ENCODE measurements at places on chromosomes 5 and 9.

DNA sequence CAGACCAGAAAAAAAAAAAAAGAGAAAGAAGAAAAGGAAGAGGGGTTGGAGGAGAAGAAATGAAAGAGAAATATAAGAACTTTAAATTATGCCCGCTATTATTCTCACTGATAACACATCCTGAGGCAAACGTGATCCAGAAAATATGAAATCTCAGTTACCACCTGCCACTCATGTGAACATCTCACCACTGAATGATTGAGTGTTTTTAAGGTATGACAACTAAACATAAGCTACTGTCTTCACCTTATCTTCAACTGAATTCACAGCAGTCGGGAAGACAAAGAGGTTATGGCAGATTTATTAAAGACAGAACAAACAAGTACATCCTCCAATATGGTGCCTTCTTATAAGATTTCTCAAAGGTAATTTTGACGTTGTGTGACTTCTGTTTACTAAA, 327.9 kb downstream of the TMEM161B start:
- no peak for DNase-seq

- DNase-seq = no peak
These were observed 1.6 kb upstream of the DNAH5 start for GRCh38 chr5:13946111-13946510.

GRCh38 chr9:72154468-72155285, 5.4 kb downstream of the GDA start:
- DNase-seq = peak; percentile 6

DNA sequence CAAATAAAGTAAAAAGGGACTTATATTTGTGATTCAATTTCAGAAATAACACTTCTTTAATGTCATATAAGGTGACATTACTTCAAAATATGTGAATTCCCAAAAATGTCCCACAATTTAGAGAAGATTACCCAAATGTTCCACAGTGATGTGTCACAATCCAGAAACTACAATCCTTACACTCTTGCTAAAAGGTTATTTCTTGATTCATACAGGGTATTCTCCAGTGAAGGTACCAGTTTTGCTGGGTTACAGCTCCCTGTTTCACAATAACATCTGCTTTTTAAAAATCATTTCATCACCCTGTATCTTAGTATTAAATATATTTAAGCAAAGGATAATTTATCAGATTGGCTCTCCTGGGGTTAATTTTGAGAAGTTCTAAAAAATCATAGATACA, 11.0 kb downstream of the FBN2 start:
- no peak for DNase-seq

GRCh38 chr9:16959391-16959790, 88.9 kb upstream of the BNC2 start:
- DNase-seq = no peak

- DNase-seq = no peak
These were observed 16.7 kb downstream of the ANXA6 start for GRCh38 chr5:151140686-151141459.

GRCh38 chr9:136023410-136024225, 62.4 kb upstream of the UBAC1 start:
- no peak for DNase-seq

DNA sequence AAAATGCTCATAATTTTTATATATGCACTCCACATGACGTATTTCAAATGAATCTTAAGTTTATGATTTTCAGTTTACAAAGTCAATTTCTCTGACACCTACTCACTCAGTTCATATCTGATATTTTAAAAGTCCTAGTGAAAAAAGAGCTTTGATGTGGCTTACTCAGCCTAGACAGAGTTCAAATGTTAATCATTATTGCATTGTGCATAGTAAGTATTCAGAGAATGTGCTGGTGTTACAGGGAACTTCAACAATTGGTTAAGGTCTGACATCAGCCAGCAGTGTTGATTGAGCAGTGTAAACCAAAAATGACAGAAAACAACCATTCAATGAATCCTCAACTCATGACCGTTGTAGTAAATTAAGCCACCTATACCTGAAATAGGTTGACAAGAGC, 147.2 kb upstream of the LHFPL2 start:
- DNase-seq = no peak

DNA sequence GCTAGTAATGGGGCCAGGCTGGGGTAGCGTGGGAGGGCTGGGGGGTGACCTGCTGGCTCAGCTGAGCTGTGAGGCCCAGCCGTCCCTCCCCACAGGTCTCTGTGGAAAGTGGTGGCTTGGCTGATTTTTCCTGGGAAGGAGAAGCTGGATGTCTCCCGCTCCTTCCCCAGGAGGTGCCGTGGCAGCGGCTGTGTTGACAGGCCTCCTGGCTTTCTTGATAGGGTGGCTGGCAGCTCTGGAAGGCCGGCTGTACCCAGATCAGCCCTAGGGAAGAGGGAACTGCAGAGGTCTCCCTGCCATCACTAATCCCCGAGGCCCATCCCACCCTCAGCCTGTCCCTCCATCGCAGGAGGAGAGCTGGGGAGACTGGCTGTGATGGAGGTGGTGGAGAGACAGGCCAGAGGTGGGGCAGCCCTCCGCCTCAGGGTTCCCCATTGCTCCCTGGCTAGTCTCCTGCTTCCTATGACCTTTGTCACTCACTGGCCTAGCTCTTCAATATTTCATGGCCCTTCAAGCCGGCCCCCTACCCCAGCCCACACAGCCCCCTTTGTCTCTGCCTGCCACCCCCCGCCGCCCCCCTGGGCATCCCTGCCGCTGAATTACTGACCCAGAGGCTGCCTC, 6.8 kb downstream of the CXXC5 start:
- no peak for DNase-seq

GRCh38 chr9:135992486-135993408, 31.6 kb upstream of the UBAC1 start:
- DNase-seq = peak; percentile 53

DNA sequence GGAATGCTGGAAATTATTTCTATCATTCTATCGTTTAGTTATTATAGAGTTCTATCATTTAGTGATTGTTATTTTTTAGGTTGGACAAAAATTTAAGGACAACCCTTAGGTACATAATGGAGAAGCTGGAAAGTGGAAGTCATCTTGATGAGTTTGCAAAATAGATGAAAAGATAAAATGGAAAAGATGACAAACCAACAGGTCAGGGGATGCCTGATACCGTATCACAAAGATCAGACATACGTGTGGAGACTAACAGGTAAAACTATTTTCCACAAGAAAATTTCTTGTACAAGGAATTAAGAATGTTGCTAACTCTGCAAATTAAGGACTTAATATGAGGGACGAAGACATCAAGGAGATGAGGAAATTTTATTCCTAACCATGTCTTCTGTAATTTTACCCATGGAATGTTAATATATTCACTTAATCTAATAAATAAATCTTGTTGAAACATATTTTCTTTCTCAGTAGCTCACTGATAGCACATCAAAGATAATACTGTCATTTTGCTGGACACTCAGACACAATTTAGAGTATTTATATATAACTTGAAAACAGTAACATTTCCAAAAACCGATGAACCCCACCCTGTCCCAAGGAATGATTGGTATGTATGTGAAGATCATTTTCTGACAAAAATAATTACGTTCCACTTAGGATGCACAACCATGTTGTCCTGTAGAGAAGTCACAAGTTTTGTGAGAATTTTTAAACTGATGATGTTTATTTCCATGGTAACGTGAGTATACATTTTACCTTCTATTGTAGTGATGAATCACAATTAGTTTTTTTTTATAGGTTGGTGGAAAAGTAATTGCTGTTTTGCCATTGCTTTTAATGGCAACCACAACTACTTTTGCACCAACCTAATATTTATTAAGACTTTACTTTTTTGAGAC, 2.6 kb downstream of the LURAP1L start:
- no peak for DNase-seq

DNA sequence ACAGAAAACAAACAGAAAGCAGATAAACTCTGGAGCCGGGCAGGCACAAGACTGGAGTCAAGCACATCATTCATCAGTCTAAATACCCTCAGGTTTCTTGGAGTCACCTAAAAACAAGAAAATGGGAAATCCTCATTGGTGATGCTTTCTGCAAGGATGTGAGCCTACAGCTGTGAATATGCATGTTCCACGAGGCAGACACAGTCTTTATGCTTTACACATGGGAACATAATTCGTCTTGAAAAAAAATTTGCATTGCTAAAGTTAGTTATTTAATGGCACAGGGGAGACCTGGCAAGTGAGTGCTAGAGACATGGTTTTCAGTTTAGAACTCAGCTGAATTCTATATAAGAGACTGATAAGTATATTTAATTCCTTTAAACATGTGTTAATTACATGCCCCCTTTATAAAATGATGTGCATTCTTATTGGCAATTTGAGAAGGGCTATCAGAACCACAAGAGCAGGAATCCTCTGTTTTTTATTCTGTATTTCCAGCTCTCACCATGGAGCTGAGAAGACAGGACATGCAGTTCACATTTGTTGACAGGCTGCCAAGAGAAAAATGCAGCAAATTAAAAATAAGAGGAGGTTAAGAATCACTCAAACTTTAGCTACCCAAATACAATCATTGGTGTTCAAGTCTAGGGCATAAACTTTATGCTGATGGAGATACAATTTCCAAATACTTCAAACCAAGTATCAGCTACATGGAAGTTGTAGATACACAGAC, 438.0 kb upstream of the MPDZ start:
- DNase-seq = no peak

DNA sequence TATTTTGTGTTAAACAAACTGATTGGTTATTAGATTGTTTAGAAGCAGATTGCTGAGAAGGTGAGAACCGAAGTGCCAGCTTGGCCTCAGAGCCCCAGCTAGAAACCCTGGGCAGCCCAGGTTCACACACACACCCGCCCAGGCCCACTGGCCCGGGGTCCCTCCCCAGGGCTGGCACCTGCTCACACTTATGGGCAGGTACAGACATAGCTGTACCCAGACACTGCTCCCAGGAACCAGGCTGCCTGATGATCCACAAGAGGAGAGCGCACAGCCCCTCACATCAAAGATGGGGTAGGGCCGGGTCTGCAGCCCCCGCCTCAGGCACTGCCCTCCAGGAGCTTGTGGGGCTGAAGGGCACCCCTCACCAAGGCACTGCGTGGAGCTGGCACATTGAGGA, 33.2 kb downstream of the HK3 start:
- no peak for DNase-seq

DNA sequence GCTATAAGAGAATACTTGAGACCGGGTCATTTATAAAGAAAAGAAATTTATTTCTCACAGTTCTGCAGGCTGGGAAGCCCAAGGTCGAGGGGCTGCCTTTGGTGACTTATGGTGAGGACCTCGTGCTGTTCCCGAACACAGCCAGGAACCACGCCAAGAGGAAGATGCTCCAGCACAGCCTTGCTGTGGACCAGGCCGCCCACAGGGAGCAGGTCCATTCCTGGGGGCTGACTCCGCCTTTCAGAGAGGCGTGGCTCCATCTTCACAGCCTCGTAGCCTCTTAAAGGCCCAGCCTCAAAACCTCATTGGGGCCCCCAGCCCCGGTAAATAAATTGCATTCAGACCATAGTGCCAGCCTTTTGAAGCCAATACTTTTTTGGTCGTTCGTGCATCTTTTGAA, 93.5 kb upstream of the CACNA1B start:
- DNase-seq = no peak

DNA sequence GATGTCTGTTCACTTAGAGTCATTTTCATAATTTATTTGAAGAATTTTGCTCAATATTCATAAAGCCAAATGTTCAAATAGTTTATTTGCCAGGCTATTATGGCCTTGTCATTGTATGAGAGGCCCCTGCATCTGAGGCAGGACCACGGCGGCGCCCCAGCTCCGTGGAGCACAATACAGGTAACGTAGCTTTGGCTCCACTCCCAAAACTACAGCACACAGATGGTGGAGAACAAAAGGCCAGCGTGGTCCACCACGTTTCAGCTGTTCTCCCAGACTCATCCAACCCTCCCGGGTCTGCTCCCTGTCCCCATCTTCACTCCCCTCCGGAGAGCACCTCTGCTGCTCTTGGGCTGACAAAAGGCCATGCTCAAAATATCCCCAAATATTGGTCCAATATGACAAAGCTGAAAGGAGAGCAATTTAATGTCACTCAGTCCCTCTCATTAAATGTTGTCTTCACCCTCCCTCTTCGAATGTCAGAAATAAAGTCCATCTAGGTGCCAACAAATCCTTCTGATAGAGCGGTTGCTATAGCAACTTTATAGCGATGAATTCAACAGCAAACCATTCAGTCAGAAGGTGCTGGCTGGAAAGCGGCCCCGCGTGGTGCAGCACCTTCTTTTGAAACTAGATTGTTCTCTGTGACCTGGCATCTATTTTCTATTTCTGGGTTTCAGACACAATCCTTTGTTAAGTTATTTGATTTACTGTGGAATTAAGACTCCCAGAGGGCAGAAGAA, 504.3 kb downstream of the ARHGEF28 start:
- DNase-seq = no peak

- DNase-seq = no peak
These were observed 69.0 kb downstream of the SPRY4 start for GRCh38 chr5:142255831-142256230.

DNA sequence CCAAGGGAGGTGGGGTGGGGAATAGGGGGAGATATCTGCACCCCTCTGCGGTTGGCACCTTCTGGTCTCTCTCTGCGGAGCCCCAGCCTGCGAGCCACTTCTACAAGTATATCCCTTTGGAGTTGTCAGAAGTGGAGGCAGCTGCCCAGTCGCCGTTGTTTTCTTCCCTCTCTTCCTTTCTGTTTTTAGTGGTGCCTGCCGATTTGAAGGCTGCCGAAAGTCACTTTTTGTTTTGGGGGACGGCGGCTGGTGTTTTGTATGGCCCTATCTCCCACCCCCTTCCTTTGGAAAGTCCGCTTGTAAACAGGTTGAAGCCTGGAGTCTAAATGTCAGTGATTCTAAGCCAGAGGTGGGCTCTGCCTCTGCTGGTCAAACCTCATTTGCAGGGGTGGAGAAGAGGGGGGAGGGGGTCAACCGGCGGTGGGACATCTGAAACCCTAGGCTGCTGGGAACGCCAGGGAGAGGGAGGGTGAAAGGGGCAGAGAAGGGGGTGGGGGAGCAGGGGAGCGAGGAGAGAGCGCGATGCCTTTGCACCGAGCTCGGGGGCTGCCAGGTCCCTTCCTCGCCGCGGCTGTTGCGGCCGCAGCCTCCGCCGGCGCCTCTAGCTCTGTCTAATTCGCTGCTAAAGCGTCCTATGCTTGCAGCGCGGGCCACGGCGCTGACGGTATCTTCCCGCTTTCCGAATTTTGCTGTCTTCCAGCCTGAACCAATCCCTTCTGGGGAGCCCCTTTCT, at the start of gene FGF10:
TSS of gene FGF10 (minus strand) at position 331 of the 733 bp plus-strand sequence. CDS start 738 bp downstream, outside the sequence.
- DNase-seq = no peak

DNA sequence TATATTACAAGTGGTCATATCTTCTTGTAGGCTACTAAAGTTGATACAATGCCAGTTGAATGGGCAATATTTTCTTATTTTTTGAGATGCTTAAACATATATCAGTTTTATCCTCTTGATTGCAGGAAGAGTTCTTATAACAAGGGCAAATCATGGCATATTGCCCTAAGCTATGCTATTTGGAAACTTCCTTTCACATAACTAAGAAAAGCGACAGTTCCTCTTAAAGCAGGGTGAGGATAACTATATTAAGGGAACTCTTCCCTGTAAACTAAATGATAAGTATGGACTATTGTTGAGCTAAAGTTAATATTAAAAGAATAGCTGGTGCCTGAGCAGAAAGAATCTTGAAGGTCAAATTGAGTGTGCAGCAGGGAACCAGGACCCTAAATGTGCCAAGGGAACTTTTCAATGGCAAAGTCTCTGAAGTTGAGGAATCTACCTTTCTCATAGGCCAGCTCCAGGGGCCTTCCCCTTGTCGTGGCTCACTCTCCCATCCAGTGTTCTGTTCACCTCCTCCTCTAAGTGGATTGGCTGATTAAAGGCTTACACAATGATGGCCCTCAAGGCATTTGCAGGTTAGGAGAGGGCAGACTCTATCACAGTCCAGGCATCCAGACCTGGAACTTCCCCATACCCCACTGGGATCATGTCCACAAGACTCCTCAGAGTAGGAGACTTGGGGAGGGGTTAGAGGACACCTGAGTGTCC, 26.8 kb downstream of the FYB1 start:
- DNase-seq = no peak

Data from GM06990 (cell line).